ENCODE measurements at places on chromosomes 11 and 22.

DNA sequence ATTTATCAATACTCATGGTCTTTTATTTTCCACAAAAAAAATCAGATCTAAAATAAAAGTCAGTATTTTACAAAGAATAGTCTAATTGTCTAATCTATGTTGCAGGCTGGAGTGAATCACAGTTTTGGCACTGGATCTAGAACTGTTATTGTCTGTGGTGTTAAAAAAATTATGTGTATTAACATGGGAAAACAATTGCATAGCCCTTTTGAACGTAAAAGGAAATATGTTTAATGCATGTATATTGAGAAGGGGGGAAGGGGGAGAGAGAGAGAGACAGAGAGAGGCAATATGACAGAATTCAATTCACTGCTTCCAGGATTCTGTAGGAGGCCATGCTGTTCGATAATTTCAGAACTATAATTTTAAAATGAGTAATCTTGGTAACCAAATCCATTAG lies 324.9 kb upstream of the CCDC90B start:
- DNase-seq: no peak

DNA sequence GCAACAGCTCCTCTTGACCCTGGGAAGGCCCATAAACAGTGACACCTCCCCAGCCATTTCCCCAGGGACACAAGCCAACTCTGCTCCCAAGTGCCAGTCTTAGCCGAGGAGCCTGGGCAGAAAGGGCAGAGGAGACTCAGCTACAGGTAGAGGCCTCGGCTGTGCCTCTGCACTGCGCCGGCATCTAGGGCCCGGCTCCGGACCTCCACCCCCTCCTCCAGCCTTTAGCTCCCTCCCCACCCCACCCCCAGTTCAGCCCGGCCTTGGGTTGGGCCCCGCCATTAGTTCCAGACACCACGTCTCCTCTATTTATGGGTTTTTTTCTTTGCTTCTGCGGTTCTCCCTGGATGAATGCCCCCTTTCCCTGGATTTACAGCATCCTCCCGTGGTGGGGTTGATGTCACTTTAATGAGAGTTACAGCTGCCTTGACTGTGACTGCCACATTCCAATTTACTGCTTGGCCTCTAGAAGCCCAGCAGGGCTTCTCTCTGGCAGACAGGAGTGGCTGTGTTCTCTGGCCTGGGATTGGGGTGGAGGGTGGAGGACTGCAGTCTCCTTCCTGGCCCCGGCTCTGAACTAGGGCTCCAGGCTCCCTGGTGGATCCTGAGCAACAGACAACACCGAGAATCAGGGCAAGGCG lies 13.5 kb upstream of the OAF start:
- DNase-seq: no peak

DNA sequence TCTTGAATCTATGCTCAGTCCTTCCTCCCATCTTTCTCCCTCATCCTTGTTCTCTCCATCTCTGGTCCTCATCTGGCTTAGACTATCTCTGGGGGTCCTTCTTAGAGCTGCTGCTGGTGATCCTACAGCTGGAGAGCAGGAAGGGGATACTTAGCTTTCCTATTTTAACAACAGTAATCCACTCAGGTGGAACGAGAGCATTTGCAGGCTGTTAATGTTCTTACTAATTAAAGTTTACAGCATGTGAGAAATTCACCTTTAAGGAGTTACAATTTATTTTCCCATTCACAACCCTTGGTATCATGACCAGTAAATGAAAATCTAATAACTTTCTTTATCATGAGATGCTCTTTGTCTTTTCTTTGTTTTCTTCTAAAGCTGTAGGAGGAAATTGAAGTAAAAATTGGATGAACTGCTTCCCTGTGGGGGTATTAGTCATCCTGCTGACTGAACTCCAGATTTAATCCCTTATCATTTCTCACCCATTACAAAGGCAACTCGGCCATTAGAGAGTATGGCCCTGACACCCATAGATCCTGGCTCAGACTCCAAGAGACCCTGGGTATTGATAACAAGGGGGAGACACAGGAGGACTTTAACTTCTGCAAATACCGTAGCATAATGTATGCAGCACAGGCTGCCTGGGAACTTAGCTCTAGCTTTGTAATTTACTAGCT lies 37.6 kb upstream of the MTNR1B start:
- DNase-seq: no peak

- DNase-seq: no peak
These were observed 49.3 kb upstream of the PPP2R1B start for GRCh38 chr11:111815489-111815888.
